ENCODE measurements at places on chromosomes 6 and 20. TPM values are rescaled to one million over a fixed set of nuclear protein-coding genes. Genes with fewer than 3 reads are reported as not detected.

The GDAP1L1 gene
- not detected for total RNA-seq

The MYLK4 gene
- total RNA-seq = 0.91 TPM

DNA sequence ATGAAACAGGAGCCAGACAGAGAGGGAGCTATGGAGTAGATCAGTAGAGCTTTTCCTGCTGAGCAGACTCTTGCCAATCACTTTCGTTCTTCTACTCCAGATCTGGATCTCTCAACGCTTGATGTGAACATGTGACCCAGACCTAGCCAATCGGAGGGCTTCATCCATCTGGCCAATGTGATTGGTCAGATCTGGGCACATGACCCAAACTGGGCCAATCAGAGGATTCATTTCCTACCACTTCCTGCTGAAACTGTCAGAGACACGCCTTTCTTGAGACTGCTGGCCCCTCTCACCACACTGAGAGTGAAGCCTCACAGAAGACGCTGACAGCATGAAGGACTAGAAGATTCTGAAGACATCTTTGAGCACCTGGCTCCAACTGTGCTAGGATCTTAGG is 44.2 kb upstream of the ZMYND8 start:
- DNase-seq = no peak

GRCh38 chr20:16005915-16006493 is 567.2 kb downstream of the KIF16B start:
- DNase-seq = no peak

- DNase-seq = peak; percentile 76
These were observed 88.4 kb downstream of the HFE start for GRCh38 chr6:26175428-26176181.

- no peak for DNase-seq
These were observed 636.8 kb downstream of the PRKN start for GRCh38 chr6:162090734-162091133.

The PTK6 gene
- total RNA-seq = 0.20 TPM

The ARMC2 gene
- 12.5 TPM for total RNA-seq

DNA sequence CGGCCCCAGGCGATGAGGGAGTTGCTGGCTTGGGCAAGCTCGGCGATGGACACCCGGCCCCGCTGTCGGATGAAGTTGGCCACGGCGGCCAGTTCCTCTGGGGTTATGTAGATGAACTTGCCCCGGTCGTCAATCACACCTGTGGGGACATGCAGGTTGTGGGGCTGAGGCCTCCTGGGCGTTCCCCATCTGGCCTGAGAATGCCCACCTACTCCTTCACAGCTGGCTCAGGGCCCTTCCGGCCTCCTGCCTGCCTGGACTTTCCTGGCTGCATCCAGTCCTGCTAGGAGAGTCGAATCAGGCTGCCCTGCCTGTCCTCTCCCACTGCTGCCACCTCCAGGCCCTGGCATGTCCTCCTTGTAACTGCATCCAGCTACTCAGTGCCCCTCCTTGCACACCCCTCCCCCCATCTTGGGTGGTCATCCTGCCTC is 13.8 kb downstream of the DDRGK1 start:
- DNase-seq = no peak

The GNMT gene
- 0.99 TPM for total RNA-seq

The PRKN gene
- total RNA-seq = 1.9 TPM

GRCh38 chr20:49281059-49281912 is 3.4 kb upstream of the ZNFX1 start:
- no peak for DNase-seq

GRCh38 chr6:41577356-41578216 is 31.4 kb downstream of the FOXP4 start:
- no peak for DNase-seq

- DNase-seq = no peak
These were observed 179.4 kb upstream of the JAG1 start for GRCh38 chr20:10853176-10853575.

DNA sequence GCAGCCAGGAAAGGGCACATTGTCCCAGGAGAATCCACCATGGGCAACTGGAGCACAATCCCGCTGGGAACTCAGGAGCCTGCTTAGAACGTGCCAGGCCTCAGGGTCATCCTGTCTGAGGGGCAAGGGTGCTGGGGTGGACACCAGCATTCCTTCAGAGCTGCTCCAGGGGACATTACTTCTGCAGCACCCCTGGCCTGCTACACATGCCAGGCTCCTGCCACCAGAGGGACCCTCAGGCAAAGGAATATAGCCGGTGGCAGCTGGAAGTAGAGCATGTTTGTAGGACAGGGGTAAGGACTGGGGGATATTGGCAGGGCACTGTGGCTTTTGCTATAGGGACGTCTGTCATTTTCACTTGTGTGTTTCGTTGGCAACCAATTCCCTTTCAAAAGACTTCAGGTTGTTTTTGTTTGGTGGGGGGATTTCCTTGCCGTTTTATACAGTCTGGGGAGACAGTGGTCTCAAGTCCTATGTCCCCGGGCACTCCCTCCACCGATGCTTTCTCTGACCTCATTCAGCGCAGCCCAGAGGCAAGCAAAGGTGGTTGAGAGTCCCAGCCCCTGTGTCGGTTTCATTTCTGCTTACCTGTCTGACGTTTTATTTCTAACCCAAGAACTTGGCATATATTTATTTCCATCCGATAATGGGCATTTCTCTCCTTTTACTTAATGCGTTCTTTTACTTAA is 130.8 kb downstream of the JPH2 start:
- peak; percentile 47 for DNase-seq

DNA sequence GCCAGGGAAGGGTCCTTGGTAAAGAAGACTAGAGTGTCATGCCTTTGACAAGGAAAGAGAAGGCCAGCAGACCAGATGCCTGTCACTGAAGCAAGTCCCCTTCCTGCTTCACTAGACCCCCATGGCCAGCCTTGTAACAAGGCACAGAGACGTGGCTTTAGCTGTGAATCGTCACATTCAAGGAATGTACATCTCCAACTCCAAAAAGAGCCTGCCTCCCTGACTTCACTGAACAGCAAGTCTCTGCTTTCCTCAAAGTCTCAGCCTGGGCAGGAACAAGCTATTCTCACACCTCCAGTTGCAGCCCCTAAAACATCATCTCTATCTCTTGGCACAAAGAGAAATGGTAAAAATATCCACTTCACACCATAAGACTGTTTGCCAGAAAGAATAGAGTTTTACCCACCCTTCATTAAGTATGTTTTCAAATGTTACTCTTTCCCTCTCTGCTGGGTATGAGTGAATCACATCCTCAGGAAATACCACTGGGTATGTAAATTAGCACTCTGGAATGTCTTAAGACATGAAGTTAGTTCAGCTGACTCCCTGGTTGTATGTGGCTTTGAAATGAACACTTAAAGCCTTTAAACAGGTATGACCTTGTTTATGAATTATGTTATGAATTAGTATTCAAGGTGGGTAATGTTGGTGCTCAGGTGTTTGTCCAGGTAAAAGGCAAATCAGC is 46.4 kb upstream of the NT5E start:
- no peak for DNase-seq

- no peak for DNase-seq
These were observed 36.8 kb upstream of the GSTA3 start for GRCh38 chr6:52946306-52946705.

GRCh38 chr20:59571151-59571550 is 33.2 kb upstream of the PHACTR3 start:
- DNase-seq = no peak

GRCh38 chr6:7249946-7250643 is 62.9 kb downstream of the SSR1 start:
- DNase-seq = no peak

- DNase-seq = no peak
These were observed 95.4 kb upstream of the MRPS10 start for GRCh38 chr6:42313038-42313437.

The ZNF133 gene
- total RNA-seq = 7.2 TPM

GRCh38 chr6:54655162-54655561 is 191.4 kb upstream of the FAM83B start:
- no peak for DNase-seq

DNA sequence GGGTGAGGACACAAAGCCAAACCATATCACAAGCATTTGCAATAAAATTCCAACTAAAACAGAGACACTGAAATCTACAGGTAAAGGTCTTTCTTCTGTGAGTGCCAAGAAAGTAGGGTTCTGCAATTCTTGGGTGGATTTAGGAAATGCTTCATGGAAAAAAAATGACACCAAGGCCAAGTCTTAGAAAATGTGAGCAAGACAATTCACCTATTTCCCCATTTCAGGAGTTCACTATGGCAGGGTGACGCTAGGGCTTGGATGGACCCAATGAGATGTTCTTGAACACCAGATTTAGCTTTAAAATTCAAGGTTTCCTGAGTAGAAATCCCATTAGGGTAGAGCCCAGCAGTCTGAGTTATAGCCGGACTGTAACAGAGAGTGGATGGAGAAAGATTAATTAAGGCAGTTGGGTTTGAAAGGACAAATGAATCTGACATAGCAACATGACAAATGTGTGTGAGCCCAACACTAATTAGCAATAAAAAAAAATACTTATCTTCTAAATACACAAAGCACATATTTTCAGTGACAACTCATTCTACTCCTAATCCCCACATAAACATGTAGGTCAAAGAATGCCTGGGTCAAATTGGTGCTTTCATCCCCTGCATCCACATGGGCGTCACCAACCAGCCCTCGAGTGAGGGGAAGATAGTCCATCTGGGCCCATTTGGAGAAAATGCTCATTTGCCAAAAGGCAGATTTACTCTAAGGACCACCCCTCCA is 180.4 kb upstream of the JARID2 start:
- no peak for DNase-seq

DNA sequence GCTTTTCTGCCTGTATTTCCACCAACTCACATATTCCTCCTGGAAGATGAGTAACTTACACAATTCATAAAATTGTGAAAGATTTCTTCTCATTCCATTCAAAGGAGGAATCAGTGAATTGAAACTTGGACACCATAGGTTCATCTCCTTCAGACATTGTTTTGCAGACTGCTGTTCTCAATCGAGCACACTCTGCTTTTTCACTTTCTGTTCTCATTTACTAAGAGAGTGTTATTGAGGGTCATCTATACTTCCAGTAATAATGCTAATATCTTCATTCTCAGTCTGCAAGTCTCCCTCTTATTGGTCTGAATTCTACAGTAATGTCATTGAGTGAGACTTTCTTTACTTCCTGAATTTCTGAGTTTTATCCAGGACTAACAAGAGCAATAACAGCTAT is 67.5 kb upstream of the FUT9 start:
- no peak for DNase-seq

DNA sequence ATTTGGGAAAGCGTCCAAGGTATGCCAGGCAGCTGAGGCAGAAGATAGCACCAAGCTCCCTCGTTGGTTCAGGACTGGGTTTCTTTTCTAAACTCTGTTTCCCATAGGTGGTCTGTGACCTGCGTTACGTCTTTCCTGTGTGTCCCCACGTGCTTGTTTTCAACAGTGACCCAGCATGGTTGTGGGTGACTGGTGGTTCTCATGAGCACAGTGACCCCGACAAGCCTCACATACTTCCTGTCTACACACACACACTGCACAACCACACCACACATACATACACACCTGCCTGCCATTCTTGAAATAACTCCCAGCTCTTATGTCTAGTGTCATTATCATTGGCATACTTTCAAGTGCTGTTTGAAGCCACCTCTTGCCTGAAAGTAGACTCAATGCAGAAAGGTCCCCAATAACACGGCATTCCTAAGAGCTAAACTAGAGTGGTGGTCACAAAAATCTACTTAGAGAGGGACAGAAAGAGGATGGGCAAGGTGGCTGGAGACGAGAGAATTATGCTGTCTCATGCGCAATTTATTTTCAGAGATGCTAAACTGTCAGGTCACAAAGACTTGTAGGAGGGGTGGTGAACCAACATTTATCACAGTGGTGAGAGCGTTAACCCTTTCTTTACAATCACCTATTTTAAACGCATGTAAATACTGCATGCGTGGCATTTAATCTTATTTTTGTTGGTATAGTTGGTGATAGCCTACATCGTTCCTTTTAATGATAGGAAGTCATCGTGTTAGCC is 66.7 kb downstream of the GCNT2 start:
- DNase-seq = no peak

GRCh38 chr6:158832026-158832425 is 12.9 kb upstream of the EZR start:
- DNase-seq = no peak

Data from CD4-positive, CD25-positive, alpha-beta regulatory T cell (primary cell).